ENCODE measurements at places on chromosomes 1 and 21. TPM values are rescaled to one million over a fixed set of nuclear protein-coding genes. Genes with fewer than 3 reads are reported as not detected.

GRCh38 chr1:240946926-240947325 lies 335.0 kb upstream of the GREM2 start:
- peak; percentile 44 for DNase-seq

GRCh38 chr1:28737307-28738132 lies 780 bp downstream of the YTHDF2 start:
- peak; percentile 48 for DNase-seq

- no peak for DNase-seq
Measured at GRCh38 chr1:8409106-8409505, 91.2 kb downstream of the SLC45A1 start.

- no peak for DNase-seq
Measured at GRCh38 chr1:228241259-228241658, 33.4 kb downstream of the OBSCN start.

- DNase-seq: peak; percentile 25
Measured at GRCh38 chr21:32587120-32587519, 1.8 kb upstream of the TCP10L start.

The CD2 gene
- 14.3 TPM for total RNA-seq

The HPDL gene
- total RNA-seq: 10.1 TPM

The RGS13 gene
- total RNA-seq: 3.9 TPM

- no peak for DNase-seq
Measured at GRCh38 chr1:215202868-215203267, 120.3 kb downstream of the KCNK2 start.
